ENCODE measurements at places on chromosomes 7 and 10. TPM values are rescaled to one million over a fixed set of nuclear protein-coding genes. Genes with fewer than 3 reads are reported as not detected.

GRCh38 chr7:116316838-116317628, 106.7 kb downstream of the TES start:
- DNase-seq: peak; percentile 90

DNA sequence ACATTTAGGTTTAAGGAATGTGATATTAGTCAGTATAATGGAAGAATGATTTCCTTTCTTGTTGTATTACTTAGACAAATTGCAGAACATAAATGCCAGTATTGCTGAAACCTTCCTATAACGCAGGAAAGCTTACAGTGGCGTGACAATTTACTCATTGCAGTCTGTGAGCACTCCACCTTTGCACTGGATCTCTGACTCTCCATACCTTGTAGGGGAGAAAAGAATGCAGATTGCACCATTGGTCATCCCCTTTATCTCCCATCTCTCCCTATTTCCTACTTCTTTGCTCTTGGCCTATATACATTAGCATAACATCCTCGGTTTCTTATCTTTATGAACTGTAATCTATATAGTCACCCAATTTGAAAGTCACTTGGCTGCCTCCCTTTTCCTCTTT, 28.1 kb upstream of the HYAL4 start:
- no peak for DNase-seq

DNA sequence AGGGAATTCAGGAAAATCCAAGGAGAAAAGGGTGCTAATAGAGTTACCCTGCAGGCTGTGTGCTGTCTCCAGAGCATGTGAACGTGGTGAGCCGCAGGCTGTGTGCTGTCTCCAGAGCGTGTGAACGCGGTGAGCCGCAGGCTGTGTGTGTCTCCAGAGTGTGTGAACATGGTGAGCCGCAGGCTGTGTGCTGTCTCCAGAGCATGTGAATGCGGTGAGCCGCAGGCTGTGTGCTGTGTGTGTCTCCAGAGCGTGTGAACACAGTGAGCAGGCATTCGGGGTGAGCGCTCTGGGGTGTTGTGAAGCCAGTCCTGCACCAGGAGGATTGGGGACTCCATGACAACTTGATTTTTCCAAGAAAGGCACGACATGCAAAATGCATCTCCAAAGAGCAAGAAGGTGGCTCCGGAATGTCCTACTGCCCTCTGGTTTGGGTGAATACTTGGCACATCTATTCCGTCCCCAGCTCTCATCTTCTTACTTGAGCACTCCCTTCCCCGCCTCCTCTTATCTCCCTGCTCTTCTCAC, 407.9 kb upstream of the SHH start:
- peak; percentile 33 for DNase-seq

DNA sequence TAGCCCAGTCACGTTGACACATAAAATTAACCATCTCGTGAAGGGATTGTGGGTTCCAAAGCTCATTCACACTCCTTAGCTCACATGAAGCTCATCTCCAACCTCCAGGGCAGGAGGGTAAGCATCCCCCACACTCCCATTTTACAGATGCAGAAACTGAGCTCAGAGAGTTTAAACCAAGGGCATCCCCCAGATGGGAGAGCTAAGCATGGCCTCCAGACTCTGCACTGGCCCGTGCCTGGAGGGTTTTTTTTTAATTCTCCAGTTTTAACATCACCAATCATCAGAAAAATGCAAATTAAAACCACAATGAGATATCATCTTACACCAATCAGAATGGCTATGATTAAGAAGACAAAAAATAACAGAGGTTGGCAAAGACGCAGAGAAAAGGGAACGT, 53.3 kb upstream of the TCF7L2 start:
- no peak for DNase-seq

GRCh38 chr7:50567715-50568261, 2.6 kb upstream of the DDC start:
- DNase-seq: no peak

GRCh38 chr7:44235582-44236332, 35.0 kb downstream of the YKT6 start:
- DNase-seq: no peak

DNA sequence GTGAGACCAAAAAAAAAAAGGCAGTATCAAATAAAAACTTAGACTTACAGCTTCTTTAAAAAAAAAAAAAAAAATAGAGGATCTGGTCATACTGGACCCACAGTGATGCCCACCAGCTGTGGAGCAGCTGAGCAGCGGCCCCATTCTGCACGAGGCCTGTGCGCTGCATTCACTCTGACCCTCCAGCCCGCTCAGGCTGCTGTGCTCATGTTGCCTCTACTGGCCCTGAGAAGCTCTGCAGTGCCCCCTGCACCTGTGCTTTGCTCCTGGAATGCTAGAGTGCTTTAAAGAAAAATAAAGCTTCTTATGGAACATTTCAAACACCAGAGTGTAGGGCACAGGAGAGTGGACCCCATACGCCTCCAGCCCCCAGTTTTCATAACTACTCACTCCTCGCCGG, 33.2 kb downstream of the TMEM120A start:
- DNase-seq: no peak

Gene VSTM4
- total RNA-seq: 17.7 TPM
